Fibroblast of skin of abdomen (primary cell): ENCODE measurements at places on chromosomes 2 and 18.
A peak's percentile ranks its signal among the peaks of the same experiment; 100 is the strongest.

DNA sequence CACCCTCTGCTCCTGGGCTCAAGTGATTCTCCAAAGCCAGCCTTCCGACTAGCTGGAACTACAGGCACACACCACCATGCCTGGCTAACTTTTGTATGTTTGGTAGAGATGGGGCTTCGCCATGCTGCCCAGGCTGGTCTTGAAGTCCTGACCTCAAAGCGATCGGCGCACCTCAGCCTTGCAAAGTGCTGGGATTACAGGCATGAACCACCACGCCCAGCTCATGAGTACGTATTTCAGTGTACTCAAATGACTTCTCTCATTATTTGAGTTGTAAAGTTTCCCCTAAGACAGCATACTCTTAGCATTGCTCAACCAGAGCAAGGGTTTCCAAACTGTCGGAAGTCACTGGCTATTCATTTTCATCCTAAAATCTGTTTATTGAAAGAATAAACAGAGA, 40.3 kb downstream of the IMPA2 start:
- no peak for DNase-seq

- no peak for DNase-seq
These were observed 23.8 kb upstream of the IL1R2 start for GRCh38 chr2:101967826-101968513.

DNA sequence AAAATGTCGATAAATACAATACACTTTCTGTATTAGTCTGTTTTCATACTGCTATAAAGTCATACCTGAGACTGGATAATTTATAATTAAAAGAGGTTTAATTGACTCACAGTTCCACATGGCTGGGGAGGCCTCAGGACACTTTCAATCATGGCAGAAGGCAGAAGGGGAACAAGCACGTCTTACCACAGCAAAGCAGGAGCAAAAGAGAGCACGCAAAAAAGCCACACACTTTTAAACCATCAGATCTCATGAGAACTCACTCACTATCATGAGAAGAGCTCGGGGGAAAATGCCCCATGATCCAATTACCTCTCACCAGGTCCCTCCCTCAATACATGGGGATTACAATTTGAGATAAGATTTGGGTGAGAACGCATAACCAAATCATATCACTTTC, 256.7 kb downstream of the ANAPC1 start:
- no peak for DNase-seq

DNA sequence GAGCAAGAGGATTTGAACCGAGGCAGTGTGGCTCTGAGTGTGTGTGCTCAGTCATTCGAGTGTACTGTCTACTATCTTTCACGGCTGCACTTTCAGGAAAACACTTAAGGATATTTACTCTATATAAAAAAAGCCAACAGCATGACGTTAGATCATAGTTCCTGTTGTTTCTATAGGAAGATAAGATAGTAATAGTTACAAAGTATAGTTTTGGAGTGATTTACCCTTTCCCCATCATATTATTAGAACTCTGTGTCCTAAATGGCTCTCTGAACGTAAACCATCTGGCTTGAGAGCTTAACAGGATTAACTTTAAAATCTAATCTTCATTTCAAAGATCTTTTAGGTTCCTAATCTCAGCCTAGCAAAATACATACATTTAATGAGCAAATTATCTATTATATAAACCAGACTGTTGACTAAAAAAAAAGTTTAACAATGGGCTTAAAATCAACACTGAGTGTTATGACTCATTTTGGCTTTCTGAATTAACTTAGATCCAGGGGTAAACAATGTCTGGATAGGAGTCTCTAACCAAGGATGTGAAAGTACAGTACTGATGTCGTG, 150.3 kb upstream of the DNMT3A start:
- DNase-seq: peak; percentile 51

DNA sequence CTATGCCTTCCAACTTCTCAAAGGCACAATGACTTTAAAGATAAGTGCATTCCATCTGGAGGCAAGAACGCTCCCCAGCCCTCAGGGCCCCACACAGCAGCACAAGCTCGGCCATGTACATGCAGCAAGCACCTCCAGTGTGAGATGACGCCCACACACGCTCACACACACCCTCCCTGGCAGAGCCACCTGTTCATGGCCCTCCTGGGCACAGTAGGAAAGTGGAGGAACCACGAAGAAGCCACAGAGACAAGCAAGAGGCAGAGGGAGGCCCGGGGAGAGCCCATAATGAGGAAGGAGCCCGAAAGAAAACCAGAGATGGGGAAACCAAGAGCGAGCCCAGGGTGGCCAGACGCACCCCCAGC, 21.7 kb downstream of the BIN1 start:
- DNase-seq: no peak

GRCh38 chr2:144668493-144669110, 148.7 kb upstream of the ZEB2 start:
- no peak for DNase-seq

DNA sequence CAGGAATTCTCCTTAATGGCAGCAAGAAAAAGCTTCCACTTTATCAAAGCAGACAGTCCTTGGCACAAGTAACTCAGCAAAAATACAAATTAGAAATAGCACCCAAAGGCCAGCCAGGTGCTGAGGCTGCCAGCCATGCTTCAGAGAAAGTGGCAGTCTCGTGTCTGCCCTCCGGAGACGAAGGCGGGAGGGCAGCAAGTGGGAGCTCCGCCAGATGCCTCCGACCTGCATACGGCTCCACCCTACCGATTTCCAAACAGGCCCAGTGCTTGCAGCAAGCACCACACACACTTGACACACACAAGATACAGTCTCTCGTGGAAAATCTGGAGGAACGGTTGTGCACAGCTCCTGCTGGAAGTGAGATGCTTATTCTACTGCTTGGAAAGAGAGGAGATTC, 134.9 kb upstream of the REV1 start:
- no peak for DNase-seq

DNA sequence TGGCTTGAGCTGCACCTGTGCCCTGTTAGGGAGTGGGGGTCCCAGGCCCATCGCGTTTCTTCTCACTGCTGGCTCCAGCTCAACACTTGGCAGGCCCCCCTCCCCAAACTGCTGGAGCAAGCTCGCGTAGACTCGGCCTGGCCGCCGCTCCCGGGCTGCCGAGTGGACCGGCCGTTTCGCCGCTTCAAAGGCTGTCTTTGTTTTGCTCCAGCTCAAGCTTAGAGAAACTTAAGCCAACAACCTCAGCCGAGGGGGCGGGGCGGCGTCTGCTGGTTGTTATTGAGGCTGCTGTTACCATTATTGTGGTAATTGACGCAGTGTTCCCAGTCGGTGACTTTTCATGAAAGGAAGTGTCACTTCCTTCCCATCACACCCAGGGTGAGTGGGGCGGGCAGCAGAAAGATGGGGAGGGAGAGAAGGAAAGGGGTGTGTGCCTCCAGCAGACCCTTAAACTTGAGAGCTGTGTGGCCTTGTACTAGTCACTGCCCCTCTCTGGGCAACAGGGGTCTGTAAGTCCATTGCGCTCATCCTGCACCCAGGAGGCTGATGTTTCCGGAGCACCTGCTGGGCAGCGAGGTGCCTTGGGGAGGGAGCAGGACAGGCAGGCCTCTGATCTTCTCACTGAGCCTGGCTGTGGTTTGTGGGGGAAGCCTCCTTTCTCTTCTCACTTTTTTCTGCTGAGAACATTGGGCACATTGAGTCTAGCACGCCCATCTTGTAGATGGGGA, 2.1 kb downstream of the ARID5A start:
- DNase-seq: no peak

DNA sequence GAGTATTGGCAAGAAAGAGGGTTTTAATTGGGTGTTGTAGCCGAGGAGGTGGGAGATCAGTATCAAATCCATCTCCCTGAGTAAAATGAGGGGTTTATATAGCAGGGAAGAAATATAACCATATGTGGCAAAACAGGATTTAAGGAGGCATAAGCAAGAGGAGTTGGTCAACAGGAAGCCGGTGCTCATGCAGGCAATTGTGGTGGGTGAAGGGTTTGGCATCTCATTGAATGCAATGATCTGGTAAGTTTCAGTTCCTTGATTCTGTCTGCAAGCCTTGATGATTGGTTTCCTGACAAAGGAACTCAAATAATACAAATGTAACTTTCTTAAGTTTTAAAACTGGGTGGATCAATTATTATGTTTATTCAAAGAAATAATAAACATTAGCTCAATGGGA, 564.4 kb upstream of the LINC00305 start:
- no peak for DNase-seq

DNA sequence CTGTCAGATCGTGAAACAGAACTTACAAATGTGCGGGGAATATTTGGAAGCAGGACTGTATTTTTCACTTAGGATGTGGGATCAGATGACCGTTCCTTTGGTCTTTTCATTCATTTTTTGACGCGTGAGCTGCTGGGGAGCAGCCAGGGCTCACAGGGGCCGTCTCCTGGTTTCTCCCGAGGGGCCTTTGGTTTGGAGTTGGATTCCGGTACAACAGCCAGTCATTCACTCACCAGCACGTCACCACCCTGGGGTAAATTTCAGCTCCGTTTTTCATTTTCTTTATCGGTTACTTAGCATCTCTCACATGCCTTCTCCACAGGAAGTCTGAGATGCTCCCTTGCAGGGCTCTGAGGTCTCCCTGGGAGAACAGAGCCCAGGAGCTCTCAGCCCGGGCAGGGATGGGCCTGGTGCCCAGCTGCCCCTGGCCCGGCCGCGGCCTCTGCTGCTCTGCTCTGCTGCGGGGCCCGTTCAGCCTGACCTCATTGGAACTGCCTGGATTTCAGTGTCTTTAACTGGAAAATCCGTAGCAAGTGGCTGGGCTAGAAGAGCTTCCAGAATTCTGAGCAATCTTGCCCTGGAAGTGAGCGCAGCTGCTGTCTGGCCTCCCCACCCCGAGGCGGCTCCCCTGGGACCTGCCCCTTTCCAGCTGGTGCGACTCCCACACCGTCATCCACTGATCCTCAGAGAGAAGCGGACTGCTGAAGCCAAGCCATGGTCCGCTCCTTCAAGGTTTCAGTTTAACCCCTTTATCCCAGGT, 335.6 kb downstream of the EIPR1 start:
- no peak for DNase-seq

GRCh38 chr2:219642465-219643083, 15.1 kb downstream of the SLC4A3 start:
- peak; percentile 95 for DNase-seq

DNA sequence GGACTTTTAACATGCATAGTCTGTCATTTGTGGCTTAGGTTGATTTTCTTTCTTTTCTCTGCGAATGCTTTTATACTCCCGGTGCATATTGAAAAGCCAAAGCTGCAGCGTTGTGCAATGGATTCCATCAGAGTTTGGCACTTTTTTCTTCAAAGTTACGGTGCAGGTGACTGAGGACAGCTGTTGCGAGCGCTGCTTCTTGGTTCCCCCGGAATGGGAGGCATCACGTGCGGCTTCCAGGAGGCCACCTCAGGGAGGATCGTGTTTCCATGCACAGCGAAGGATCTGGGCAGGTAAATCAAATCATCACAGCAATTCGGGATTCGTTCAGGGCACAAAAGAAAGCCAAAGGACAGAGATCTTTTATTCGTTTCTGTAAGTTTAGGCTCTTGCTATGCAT, 109.6 kb upstream of the ALKAL2 start:
- DNase-seq: no peak

GRCh38 chr2:218717262-218717661, 6.6 kb downstream of the TTLL4 start:
- no peak for DNase-seq
